ENCODE measurements at places on chromosomes 4 and X.

DNA sequence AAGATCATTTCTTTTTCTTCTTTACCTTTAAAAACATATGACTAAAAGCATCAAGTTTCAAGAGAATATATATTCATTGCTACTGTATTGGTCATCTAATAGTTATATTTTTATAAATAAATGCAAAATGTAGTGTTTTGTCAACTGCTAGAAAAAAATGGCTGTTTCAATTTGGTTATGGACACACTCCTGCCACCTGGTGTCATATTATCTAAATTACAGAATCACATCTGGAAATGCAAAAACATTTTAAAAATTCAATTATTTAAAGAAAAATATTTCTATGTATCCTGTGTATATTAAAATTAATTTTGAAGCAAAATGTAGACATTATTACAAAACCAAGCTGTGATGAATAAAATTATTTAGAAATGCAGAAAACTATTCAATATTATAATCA, 329.4 kb upstream of the PCDH18 start:
- no peak for DNase-seq

DNA sequence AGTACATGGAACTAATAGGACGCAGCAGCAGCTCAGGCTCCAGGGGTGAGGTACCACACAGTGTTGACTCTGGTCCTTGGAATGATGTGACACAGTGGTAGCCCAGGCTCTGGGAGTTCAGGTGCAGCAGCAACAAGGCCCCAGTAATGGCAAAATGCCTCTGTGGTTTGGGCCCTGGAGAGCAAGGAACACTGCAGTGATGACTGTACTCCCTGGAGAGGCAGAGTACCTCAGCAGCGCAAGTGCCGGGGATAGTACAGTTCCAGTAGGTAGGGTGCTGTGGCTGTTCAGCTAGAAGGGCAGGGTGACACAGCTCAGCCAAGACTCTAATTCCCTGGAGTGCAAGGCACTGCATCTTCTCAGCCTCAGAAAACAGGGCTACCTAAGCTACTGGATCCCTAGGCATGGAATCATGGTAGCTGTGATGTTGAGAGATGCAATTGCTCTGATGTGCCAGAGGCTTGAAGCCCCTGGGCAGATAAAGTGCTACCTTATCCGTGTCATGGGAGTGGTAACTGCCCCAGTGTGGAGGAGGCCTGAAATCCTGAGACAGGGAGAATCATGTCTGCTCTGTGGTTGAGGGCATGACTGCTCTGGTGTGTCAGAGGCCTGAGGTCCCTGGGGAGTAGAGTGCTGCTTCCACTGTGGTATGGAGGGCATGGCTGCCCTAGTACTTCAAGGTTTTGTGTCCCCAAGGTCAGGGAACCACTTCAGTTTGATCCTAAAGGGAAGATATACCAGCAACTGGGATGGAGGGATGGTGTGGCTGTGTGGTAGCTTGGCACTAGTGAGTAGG, 55.2 kb downstream of the AREG start:
- DNase-seq = no peak

DNA sequence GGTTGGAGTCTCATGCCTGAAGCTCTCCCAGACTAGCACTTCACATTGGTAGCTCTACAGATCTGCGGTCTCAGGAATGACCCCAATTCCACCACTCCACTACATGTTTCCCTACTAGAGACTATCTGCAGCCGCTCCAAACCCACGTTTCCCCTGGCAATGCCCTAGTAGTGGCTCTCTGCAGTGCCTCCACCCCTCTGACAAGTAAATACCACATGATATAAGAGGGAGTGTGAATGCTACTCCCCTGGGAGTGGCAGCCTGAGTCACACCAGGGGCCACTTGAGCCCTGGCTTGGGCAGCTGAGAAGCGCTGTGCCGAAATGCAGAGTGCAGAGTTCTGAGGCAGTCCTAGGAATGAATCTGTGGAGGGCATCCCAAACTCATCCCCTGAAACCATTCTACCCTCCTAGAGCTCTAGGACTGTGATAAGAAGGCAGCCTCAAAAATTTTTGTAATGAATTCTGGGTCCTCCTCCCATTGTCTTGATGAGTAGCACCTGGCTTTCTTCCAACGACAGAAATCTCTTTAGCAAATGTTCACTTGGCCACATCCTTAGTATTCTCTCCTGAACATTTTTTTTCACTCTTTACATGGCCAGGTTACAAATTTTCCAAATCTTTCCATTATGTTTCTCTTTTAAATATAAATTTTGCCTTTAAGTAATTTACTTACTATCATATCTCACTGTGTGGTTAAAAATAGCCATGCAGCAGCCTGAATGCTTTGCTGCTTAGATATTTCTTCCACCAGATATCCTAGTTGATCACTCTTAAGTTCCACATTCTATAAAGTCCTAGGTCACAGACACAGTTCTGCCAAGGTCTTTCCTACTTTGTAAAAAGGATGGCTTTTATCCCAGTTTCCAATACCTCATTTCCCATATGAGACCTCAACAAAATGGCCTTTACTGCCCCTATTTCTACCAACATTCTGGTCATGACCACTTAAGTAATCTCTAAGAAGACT, 160.2 kb upstream of the CPEB2 start:
- DNase-seq = no peak

GRCh38 chrX:3119376-3119775, 78.1 kb downstream of the ARSF start:
- no peak for DNase-seq

DNA sequence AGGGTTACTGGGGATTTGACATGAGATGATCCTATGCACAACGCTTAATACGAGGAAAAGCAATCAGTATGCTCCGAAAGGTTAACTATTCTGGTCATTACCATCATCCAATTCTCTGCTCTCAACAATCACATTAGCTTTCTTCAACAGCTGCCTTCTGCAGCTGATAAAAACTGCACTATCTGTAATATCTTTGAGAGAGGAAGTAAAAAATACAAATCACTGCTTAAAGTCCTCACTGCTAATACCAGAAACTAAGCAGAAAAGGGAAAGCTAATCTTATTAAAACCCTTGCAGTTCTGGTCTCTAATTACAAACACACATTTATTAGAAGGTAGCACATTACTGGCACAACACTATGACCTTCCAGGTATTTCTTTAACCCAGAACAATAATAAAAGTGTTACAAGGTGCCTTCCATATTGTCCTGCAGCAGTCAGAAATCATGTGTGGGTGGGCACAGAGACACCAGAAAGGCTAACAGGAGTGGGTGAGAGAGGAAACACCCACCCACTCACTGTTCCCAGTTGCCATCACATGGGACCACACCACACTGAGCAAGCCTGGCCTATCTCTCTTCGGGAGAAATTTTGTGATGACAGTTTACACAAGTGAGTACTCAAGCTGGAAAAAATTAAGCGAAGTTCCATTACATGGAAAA, 71.0 kb downstream of the RELL1 start:
- no peak for DNase-seq

GRCh38 chr4:73619346-73619745, 890 bp downstream of the RASSF6 start:
- DNase-seq = no peak

- DNase-seq = no peak
Measured at GRCh38 chr4:152713951-152714705, 34.3 kb upstream of the TMEM154 start.

- DNase-seq = no peak
Measured at GRCh38 chrX:48939524-48940228, 17.7 kb downstream of the OTUD5 start.

DNA sequence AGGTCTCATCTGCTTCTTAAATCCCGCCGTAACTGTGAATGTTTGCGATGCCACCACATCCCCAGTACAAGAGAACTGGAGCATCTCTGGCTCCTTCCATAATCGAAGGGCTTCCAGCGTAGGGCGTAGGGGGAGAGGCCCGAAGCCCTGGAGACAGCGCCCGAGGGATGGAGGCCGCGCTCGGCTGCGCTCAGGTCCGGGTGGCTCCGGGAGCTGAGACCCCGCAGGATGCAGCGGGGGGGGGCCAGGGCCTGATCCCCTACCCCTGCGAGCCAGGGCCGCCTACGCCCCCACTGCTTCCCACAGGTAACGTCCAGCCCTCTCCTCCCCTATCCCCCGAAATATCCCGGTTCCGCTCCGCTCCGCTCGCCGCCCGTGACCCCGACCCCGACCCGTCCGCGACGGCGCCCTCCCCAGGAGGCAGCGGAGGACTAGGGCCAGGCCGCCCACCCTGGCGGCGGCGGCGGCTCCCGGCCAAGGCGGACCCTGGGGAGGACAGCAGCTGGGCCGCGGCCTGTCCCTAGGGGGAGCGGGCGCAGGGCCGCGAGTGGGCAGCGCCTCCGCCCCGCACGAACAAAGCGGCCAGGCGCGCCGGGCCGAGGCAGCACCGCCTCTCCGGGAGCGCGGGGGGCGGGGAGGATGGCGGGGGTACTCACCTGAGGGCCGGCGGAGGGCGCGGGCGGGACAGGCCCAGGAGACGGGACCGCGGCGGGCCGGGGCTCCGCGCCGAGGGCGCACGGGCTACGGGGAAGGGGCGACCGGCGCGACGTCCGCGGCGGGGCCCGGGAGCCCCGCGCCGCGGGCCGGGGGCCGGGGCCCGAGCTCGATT, 723 bp downstream of the WDFY3 start:
- no peak for DNase-seq

DNA sequence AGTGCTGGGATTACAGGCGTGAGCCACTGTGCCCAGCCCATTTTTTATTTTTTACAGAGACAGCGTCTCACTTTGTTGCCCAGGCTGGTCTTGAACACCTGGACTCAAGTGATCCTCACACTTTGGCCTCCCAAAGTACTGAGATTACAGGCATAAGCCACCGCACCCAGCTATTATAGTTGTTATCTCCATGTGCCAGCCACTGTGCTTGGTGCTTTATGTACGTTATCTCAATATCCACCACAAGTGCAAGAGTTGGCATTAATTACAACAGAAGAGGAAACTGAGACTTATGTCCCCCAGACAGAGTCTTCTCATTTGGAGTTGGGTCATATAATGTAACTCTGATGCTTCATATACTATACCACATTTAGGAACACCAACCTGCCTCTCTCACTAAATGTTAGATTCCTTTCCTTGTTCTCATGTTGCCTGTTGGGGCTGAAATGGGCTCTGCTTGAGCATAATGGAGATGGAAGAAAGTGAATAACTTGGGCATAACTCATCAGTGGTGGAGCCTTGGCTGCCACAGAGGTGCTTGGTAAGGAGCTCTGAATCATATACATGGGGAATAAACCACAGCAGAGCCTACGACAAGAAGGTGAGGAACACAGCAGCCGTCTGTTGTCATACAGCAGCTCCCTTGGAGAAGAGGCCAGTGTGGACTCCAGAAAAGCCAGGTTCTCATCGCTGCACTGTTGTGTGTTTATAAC, 84.3 kb downstream of the SPRY1 start:
- no peak for DNase-seq

DNA sequence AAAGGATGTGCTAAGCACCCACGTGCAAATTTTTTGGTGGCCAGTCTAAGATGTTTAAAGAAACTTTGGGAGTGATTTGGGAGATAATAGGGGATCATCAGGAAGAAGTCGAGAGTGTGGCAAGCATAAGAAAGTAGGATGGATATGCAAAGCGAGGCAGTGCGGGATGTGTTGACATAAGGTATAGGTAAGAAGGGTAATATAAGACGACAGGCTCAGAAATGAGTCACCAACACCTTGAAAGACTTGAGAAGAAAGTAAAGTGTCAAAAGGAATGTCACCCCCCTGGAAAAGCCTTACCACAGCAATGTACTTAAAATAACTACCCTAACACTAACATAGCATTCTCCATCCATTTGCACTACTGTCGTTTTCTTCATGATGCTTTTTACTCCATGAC, 69.8 kb upstream of the BMP2K start:
- no peak for DNase-seq
